ENCODE measurements at places on chromosomes 4 and X.

DNA sequence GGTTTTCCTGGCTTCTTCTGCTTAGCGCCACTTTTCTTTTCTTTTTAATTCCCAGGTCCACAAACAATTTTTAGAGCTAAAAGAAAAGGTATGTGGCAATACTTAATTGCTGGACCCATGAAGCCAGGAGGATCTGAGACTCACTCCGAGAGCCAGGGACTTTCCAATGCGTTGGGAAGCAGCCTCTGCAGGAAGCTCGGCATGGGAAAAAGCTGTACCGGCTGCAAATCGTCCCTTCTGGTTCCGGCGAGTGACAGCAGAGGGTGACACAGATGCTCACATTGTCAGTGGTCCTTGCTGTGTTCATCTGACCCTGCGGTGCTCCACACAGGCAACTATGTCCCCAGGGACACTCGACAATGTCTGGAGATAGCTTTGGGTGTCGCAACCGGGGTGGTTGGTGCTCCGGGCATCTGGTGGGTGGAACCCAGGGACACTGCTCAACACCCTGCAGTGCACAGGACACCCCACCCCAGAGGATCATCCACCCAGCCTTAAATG is 164.0 kb downstream of the PRKX start:
- DNase-seq, result no peak

DNA sequence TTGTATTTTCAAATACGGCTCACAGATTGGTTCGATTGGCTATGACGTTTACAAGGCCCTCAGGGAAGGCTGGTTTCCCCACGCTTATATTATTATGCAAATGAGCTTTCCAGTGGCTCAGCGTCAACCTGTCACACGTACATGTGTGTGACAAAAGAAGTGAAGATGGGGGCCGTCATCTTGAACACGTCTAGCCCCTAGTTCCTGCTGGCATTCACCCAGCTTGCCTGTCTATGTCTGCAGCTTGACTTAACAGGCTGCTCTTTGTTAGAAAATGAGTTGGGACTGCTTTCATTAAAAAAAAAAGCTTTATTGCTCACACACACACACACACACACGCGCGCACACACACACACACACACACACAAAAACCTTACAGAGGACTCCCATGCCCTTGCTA is 283.6 kb upstream of the CTSO start:
- DNase-seq, result no peak

GRCh38 chr4:105196523-105197145 is 50.0 kb downstream of the TET2 start:
- no peak for DNase-seq

GRCh38 chrX:85109235-85109634 is 105.6 kb downstream of the APOOL start:
- no peak for DNase-seq

GRCh38 chr4:45621971-45622370 is 501.9 kb downstream of the GABRG1 start:
- no peak for DNase-seq

GRCh38 chrX:152897222-152898131 is at the start of gene ZNF185:
Gene ZNF185 (plus strand): TSS chrX:152898067. CDS start chrX:152914490, 16,423 bp downstream.
- DNase-seq, result no peak

GRCh38 chrX:72258174-72258573 is 18.9 kb downstream of the RPS4X start:
- no peak for DNase-seq

GRCh38 chr4:56326363-56326762 is 60.9 kb downstream of the AASDH start:
- no peak for DNase-seq

DNA sequence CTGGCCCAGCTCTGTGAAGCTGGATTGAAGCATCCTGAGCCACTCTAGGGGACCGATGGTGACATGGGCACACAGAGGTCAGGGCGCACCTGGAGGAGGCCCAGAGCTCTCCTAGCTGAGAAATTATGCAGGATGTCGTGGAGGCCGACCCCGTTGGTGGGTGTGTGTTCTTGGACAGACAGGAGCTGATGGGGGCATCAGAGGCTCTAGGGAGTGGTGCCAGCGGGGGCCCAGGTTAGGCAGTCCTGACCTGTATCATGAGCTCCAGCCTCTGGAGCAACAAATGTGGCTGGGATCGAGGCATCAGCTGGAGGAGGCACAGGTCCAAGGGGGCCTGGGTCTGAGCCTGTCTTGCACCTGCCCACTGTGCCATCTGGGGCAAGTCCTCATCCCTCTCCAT is 124.6 kb upstream of the PSAPL1 start:
- no peak for DNase-seq

DNA sequence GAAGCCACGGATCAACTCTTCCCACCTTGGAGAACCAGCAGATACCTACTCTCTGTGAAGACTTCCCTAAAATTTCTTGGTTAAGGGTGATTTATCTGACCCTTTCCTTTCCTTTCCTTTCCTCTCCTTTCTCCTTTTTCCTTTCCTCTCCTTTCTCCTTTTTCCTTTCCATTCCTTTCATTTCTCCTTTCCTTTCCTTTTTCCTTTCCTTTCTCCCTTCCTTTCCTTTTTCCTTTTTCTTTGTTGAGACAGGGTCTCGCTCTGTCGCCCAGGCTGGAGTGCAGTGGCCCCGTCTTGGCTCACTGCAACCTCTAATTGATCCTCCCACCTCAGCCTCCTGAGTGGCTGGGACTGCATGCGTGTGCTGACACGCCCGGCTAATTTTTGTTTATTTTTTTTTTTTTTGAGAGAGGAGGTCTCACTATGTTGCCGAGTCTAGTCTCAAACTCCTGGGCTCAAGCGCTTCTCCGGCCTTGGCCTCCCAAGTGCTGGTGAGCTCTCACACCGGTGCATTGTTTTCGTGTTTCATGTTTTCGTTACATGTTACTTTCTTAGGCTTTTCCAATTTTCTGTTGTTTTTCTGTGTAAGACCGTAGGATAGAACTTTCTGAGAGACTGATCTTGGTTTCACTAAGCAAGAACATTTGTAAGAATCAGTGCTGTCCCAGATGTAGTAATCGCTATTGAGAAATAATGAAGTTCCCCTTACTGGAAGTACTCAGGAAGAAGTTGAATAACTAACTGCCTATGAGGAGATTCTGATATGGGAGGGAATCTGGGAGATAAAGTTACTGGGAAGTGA is 2.0 kb downstream of the TMEM165 start:
- no peak for DNase-seq

GRCh38 chr4:138775489-138775888 is 240.1 kb upstream of the NOCT start:
- DNase-seq, result no peak

DNA sequence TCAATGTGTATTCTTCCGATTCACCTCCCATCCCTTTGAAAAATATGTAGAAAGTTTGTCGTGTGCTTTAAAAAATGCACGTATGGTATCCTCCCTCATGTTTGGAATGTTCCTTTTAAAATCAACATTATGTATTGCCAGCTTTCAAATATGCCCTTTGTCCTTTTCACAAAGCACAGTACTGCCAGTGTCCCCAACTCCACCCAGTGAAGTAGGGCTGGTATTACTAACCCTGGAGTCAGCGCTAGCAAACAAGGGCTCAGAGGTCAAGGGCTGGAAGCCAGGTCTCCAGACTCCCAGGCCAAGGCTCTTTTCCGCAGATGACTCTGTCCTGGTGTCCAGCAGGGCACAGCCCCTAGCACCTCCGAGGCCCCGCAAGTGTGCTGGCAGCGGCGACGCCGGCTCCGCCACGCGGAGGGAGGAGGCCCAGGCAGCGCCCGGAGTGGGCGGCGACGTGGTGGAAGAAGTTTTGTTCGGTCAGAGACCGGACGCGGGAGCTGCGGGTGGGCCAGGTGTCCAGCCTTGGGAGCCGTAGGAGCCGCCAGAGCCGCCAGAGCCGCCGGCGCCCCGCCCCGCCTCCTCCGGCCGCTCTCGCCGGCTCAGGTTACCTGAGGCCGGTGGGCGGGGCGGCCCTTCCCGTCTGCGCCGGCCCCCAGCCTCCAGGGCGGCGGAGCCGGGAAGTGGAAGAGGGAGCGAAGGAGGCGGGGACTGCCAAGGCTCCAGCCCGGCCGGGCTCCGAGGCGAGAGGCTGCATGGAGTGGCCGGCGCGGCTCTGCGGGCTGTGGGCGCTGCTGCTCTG is at the start of gene IL13RA1:
Gene IL13RA1, plus strand, starts transcription at position 720 of the 799 bp plus-strand sequence. Its CDS starts 33 bp downstream, at position 753.
- DNase-seq, result peak; percentile 21

GRCh38 chrX:106862972-106863688 is 40.0 kb downstream of the RIPPLY1 start:
- no peak for DNase-seq

GRCh38 chr4:177770776-177771175 is 328.5 kb upstream of the AGA start:
- DNase-seq, result no peak

GRCh38 chr4:36386691-36387090 is 105.3 kb downstream of the DTHD1 start:
- no peak for DNase-seq

- no peak for DNase-seq
Measured at GRCh38 chrX:41245641-41246040, 88.3 kb upstream of the DDX3X start.

DNA sequence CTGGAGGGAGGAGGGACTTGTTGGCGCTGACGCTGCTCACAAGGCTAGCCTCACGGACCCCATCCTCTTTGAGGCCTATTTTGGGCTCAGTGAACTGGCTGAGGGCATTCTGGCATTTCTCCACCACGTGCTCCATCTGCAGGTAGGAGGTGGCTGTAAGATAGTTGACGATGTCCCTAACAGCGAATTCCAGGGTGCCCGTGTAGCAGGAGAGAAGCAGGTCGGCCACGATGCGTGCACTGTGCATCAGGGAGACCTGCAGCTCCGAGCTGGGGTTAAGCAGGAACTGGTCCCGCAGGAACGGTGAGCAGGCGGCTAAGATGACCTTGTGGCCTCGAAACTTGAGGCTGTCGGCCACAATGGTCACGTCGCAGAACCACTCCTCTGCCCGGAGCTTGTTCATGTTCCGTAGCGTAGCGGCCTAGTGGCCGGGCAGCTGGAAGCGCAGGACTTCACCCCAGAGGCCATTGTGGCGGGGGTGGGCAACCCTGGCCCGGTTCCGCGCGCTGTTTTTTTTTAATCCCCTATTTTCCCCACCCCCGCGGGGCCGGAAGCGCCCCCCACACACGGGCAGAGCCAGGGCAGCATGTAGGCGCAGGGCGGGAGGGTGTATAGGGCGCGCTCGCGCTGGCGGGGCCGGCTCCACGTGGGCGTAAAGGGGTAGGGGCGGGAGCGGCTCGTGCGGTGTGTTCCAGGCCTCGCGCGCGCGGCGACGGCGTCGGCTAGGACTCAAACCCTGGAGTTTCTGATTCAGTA is 73.2 kb downstream of the UBE2K start:
- DNase-seq, result no peak

- DNase-seq, result no peak
Measured at GRCh38 chrX:69238887-69239231, 73.6 kb upstream of the PJA1 start.

GRCh38 chrX:77640702-77641101 is 145.3 kb downstream of the ATRX start:
- DNase-seq, result no peak

- no peak for DNase-seq
Measured at GRCh38 chrX:109760209-109760921, 27.3 kb upstream of the ACSL4 start.

GRCh38 chr4:183936574-183937345 is 31.7 kb downstream of the STOX2 start:
- DNase-seq, result no peak

DNA sequence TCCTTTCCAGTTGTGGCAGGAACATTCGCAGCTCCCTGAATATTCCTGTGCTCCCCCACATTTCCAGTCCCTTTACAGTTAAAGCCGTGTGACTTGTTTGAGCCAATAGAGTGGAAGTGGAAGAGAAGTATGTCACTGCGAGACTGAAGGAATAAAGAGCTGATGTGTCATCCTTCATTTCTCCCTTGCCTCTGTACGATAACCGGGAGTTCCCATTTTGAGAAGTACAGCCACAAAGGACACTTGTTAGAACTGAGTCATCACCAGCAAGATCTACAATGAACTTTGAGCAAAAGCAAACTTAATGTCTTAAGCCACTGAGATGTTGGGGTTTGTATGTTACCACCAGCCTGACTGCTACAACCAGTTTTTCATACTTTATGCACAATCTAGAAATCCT is 92.3 kb downstream of the SPRY1 start:
- no peak for DNase-seq

GRCh38 chrX:91080822-91081221 is 353.8 kb upstream of the PABPC5 start:
- no peak for DNase-seq

- no peak for DNase-seq
Measured at GRCh38 chr4:59994118-59994517, 1206.0 kb upstream of the ADGRL3 start.

GRCh38 chrX:103442536-103442901 is 66.2 kb downstream of the BEX3 start:
- no peak for DNase-seq

DNA sequence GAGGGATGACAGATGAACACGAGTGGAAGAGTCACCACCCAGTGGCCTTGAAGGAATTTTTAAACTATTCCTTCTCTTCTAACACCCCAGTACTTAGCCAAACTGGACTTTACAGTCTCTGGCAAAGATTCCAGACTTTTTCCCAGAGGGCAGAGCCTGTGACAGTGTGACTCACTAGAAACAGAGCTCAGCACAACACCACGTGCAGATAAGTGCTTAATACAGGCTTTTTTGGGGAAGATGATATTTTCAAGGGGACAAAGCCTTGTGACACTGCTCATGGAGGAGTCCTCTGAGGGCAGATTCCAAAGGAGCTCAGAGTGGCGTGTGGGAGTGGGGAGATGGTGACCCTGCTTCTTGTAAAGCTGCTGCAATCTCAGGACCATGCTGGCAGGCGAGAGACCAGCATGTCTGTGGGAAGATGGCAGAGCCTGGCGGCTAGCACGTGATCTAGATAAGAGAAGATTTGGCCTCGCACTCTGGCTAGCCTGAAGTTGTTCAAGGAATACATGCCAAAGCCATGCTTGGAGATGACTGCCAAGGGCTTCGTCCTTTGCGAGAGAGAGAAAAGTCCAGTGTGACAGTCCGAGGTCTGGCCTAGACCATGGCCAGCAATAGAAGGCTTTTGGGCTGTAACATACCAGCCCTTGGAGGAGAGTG is 2.4 kb downstream of the RAB33A start:
- peak; percentile 5 for DNase-seq

GRCh38 chr4:181427076-181427475 is 816.1 kb upstream of the TENM3 start:
- no peak for DNase-seq

DNA sequence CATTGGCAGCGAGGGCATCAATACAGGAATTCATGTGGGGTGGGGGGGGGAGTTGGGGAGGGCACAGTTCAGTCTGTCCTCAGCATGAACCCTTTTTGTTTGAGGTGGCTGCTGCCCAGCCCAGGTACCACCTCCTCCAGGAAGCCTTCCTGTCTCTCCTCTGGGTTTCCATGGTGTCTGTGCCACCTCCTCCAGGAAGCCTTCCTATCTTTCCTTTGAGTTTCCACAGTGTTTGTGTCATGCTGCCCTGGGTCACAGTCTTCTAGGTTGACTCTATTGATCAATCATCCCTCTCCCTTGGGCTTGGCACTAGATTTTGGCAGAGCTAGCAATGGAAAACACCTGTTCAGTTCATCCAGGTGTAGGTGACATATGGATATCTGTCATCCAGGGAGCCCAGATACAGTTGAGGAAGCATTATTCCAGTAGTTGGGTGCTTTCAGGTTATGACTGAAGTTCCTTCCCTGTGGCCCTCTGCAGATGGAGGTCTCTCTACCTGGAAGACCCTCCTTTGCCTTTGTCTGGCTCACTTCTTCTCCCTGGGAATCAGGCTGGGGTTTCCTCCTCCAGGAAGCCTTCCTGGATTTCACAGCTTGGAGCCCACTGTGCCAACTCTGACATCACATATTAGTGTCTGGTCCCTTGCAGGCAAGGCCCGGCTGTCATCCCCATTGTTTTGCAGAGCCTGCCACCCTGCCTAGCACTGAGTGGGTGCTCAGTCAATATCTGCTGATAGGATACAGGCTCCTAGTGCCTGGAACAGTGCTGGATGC is 96.6 kb downstream of the SORCS2 start:
- no peak for DNase-seq

GRCh38 chrX:15790769-15791290 is 546 bp downstream of the ZRSR2 start:
- DNase-seq, result no peak
